Prostate gland (tissue), 2 donors: ENCODE measurements at places on chromosomes 12 and 14.

DNA sequence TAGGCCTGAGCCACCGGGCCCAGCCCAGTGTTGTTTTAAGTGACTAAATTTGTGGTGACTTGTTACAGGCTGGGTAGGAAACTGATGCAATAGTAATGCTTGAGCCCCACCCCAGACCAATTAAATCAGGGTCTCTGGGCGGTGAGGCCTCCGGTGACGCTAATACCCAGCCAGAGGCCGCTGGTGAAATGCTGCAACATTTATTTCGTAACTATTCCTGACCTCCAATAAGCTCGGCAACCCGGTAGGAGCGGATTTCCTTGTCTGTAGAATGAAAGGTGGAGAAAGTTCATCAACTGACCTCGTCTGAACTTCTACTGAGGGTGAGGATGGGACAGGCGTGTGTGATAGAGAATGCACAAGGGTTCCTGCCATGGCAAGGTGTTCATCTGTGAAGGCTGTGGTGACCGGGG is 42.3 kb downstream of the FZD10 start:
- no peak for DNase-seq

DNA sequence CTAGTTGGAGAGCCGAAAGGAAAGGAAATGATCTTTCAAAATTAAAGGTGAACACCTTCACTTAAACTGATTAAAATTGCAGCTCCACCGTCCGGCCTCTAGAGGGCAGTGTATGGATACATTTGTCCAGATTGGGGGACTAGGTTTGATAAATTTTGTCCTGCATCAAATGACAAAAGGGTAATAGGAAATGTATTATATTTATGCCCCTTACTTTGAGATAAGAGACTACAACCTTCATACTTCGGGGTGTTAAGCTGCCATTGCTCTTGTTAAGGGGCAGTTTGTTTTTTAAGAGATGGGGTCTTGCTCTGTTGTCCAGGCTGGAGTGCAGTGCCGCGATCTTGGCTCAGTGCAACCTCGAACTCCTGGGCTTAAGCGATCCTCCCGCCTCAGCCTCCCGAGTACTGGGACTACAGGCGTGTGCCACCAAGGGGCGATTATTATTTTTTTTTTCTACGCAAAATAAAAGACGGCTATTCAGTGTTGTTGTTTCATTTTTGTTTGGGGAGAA is 818 bp upstream of the SUOX start:
- DNase-seq, result peak; percentile 42

GRCh38 chr14:30362369-30363218 is 196.4 kb upstream of the G2E3 start:
- no peak for DNase-seq

DNA sequence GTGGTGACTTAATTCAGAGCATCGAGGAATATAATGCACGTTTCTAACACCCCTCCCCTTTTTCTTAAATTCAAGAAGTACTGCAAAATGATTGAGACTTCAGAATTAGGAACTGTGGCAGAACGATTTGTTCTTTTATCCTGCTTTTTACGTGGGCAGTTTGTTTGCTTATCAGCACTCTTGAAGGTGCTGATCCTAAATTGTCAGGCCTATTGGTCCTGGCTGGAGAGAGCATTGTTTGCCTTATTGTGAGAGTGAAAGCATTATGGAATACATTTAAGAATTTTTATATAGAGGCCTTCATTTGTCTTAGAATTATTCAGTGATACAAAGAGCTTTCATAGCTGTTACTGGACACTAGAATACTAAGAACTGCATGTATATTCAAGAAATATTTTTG is 59.1 kb downstream of the TMTC2 start:
- DNase-seq, result no peak

DNA sequence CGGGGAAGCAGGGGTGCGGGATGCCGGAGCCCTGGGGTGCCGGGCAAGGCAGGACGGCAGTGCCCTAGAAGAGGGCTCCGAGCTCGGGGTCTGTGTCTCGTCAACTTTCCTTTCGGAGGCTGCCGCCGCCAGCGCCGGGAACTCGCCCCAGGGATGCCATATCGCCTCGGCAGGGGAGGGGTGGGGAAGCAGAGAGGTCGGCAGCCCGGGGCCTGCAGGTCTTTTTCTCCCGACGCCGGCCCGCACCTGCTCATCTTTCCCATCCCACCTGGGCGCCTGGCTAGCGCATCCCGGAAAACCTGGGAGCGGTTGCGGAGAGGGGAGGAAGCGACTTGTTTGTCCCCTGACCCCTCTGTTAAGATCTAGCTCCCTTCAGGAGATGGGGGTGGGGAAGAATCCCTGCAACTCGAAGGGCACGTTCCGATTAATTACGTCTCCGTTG is 547 bp downstream of the CNTN1 start:
- DNase-seq, result no peak

- DNase-seq, result no peak
Observed at GRCh38 chr12:46814143-46814542, 11.7 kb downstream of the SLC38A4 start.

DNA sequence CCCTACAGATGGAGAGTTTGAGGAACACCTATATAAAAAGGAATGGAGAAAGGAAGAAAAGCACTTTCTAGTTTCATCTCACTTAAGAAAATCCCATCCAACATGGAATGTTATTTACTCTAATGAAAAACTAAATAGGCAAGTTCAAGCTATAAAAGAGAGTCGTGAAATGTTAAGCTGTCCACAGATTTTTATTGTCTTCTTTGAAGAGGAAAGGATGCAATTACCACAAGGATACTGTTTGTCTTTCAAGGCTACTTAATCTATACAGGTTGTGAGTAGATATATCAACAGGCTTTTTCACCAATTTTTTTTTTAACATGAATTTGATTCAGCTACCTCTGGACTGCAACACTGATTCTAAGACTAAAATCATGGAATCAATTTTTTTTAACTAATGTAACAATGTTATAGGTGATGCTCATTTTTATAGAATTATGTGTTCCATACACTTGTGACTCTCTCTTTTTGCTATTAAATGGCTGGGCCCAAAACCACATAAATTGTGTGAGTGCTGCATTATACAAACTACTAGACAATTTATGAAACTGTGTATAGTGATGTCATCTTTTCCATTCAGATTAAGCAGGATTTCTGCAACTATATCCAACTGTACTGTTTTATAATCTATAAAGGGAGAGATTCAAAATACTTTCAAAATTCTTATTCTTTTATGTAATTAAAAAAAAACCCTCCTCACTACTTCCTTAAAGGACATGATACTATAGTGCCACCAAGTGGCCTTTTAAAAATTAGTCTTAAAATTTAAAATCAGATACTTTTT is 26.8 kb upstream of the BMAL2 start:
- DNase-seq, result no peak

- no peak for DNase-seq
Observed at GRCh38 chr12:91074851-91075250, 17.0 kb upstream of the KERA start.
